ENCODE measurements at places on chromosomes 7 and 10.
A peak's percentile ranks its signal among the peaks of the same experiment; 100 is the strongest.

DNA sequence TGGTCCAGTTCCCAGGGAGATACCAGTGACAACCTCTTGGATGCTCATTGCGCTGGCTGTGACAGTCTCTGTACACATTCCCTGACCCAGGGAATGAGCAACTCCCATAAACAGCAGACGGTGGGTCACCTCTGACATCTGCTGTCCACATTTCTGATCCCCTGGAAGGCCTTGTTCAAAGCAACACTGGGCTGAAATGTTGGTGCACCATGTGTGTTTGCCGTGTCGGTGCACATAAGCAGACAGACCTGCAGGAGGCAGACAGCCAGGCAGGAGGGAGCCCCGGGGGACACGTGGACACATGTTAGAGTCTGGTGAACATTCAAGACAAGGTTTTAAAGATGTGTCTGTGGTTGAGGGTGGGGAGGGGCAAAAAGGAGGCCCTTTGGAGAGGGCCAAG, 254.9 kb downstream of the PLXNA4 start:
- peak; percentile 7 for DNase-seq

DNA sequence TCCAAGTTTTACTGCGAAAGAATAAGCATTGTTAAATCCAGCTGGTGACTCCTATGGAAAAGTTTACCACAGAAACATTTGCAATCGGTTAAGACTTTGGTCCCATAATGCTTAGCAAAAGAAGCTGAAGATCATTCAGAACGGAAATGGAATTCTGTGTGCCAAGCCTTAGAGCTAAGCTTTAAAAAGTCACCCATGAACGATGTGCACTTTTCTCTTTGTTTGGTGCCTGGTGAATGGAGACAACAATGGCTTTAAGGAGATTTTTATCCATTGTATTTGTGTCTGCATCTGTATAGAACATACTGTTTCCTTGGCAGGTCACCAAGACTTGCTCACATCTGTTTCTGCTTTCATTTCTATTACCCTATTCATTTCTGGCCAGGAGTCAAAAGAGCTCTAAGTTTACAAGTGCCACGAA, 26.3 kb upstream of the COL1A2 start:
- peak; percentile 93 for DNase-seq

DNA sequence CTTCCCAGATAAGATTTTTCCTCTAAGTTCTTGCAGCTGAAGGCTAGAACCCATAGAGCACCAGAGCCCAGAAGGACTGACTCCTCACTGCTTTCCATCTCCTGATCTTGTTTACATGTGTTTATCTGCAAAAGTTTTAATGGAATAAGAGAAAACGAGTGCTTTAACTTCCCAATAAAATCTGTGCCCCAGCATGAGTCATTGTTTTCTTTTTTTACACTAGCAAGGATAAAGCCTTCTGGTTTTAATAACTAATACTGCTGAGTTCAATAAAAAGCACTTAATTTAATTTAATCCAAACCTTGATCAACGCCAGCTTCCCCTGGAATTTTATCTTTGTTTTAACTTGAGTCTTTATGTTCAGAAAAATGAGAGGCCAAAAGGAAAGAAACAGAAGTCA, 227.6 kb downstream of the HPSE2 start:
- no peak for DNase-seq

DNA sequence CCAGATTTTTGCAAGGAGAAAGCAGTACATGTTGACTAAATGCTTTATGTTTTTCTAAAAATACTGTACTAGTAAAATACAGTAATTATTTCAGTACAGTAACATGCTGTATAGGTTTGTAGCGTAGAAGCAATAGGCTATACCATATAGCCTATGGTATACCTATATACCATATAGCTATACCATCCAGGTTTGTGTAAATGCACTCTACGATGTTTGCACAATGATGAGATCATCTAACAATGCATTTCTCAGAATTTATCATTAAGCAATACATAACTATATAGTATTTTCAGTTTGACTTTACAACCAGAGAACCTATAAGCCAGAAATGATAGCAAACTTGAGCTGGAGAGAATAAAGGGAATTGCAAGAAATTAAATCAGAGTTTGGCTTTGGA, 109.7 kb upstream of the DNAJB12 start:
- no peak for DNase-seq

- no peak for DNase-seq
Observed at GRCh38 chr10:68496072-68496471, 24.3 kb upstream of the DNA2 start.

GRCh38 chr10:124705817-124706461, 38.2 kb downstream of the FAM53B start:
- DNase-seq: no peak

DNA sequence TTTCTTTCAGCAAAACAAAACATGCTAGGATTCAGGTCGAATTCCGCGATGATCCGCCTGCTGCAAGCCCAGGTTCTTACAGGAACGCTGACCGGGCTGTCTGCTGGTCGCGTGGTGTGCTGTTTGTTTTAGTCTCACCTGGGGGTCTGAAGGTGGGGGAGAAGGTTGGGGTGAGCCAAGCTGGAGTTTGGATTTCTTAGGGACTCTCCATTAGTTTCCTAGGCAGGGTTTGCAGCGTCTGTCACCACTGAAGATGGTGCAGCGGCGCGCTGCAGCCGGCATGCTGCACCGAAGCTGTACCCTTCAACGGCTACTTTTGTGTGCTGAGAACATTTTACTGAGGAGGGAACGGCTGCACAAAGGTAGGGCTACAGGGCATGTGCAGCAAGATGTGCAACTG, 48.7 kb downstream of the GCC1 start:
- no peak for DNase-seq

DNA sequence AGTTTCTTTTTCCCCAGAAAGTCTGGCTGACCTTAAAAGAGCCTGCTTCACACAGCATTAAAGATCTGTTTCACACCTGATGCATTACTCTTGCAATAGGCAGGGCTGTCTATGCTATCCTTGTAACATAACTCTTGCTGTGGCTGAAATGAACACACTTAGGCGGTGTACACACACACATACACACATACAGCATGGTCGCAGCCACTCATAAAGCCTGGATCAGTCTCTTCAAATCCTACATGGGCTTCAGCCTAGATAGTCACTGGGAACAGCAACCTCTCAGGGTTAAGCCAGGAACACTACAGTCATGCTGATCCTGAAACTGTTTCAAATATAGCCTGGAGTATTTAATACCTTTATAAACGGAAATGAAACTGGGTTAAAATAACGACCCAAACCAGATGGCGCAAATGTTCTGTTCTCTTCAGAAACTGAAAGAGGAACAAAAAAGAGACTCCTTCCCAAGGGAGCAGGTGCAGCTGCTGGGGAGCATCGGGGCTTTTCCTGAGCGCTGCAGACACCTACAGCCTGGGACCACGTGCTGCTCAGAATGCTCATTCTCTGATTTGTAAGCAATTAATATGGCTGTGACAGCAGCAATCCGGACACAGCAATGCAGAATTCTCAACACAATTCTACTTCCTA, 61.0 kb upstream of the SFMBT2 start:
- DNase-seq: no peak

DNA sequence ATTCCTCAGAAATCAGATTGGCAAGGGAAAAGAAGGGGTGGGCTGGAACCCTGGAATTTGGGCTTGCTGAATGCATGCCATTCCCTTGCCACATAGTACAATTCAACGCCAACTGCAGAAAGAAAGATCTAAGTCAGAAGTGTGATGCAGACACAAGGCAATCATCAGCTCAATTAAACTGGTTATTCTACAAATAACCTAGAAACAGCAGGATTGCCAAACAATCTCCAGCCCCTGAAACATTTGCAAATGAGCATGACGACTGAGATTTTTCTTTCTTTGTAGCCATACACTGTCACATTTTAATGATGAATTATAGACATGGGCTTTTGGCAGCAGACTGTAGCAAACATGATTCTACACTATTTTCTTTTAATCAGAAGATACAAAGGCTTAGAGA, 16.5 kb upstream of the CREB5 start:
- DNase-seq: no peak

DNA sequence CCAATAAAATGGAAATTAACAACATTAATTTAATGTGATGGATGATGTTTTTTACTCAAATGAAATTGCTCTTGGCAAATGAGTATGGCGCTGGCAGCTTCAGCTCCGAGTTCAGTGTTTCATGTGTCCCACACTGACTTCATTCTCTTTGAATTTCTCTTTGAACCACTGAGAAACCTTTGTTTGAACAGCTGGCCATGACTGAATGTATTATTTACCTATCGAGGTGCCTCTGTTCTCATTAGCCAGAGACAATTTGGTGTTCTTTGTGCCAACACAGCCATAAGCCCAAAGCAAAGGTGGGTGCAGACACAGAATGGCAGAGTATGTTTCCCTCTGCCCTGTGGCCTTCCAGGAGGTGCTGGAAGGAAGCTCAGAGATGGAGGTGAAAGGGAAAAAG, 42.1 kb downstream of the TMEM178B start:
- no peak for DNase-seq

All from iris pigment epithelial cell (primary cell).